ENCODE measurements at places on chromosomes 2 and 18.

DNA sequence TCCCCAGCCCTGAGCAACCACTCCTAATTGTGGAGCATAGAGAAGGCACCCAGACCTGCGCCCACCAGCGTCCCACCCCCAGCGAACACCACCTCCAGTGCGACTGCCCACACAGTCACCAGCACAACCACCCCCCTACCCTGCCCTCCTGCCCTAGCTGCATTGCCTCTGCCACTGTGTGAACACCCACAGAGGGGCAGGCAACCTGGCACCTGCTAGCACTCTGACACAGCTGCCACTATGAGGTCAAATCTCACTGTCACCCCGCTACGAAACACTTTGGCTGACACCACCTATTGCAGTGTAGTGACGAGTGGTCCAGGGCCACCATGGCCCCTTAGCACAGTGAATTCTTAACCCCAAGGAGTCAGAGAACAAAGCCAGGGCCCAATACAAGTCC is 14.1 kb upstream of the EIF2AK3 start:
- DNase-seq = no peak

GRCh38 chr2:177052471-177052870 is 160.1 kb upstream of the HNRNPA3 start:
- DNase-seq = no peak

DNA sequence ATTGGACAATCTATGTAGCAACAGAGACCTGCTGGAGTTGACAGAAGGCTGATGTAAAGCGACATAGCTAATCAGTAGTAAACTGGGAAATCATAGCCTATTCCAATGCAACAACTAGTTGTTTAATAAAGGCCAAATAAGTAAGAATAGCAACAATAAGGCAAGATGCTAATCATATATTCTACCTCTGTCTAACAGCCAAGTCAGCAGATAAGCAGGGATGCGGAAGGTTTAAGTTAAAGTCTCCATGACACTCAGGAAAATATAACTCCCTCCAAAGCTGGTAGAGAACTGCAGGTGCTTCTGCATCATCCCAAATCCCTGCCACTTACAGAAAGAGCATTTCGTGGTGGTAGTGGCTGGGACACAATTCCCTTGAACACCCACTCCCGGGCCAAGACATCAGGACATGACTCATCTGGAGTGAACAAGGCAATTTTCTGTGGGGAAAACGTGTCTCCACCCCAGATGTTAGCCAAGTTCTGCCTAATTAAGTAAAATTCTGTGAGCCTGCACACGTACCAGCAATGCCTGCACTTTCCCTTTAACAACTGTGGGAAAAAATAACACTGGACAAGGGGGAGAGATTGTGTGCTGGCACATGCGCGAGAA is 413.6 kb upstream of the ID2 start:
- DNase-seq = no peak

DNA sequence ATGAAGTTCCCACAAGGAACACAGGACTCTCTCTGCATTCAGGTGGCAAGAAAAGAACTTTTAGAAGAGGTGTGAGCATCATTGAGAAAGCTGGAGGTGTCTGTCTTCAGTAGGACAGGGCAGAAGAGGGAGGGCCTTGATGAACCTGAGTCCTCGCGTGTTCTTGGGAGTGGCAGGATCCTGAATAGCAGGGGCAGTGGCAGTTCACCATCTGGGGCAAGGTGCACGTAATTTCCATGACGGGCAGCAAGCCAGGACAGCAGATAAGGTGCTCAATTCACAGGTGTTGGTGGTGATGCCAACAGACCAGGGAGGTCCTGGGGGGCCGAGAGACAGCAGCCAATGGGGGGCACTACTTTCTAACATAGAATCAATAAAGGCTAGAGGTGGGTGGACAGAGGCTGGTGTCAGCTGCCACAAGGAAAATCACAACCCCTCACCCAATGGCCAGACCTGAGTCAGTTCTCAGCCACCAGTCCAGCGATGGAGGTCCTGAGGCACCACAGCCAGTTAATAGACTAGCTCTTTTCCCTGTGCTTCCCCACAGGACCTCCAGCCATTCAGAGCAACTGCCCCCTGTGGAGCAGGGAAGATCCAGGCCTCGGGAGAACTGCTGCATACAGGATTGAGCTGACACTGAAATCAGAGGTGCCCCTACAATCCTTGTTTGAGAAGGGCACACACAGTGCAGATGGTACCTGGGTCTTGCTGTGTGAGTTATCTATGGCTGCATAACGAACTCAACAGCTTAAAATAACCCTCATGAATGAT is 10.9 kb upstream of the HDAC4 start:
- no peak for DNase-seq

- DNase-seq = no peak
Measured at GRCh38 chr2:175312137-175312536, 130.6 kb upstream of the ATP5MC3 start.
